Renal pelvis (tissue), 12 donors: ENCODE measurements at places on chromosomes 2 and 18. TPM values are rescaled to one million over a fixed set of nuclear protein-coding genes. Genes with fewer than 3 reads are reported as not detected.

GRCh38 chr2:168167511-168168263 is 79.7 kb downstream of the STK39 start:
- no peak for DNase-seq

- peak; percentile 62 for DNase-seq
These were observed 82.8 kb downstream of the EPB41L3 start for GRCh38 chr18:5461041-5461440.

GRCh38 chr2:22930781-22931180 is 454.2 kb upstream of the KLHL29 start:
- no peak for DNase-seq

- DNase-seq = no peak
These were observed 603.1 kb upstream of the HS6ST1 start for GRCh38 chr2:128921751-128922150.

- DNase-seq = peak; percentile 7
These were observed 62.7 kb upstream of the KIF5C start for GRCh38 chr2:148812306-148812705.

Gene PLEK
- 6.4 TPM for polyA plus RNA-seq

DNA sequence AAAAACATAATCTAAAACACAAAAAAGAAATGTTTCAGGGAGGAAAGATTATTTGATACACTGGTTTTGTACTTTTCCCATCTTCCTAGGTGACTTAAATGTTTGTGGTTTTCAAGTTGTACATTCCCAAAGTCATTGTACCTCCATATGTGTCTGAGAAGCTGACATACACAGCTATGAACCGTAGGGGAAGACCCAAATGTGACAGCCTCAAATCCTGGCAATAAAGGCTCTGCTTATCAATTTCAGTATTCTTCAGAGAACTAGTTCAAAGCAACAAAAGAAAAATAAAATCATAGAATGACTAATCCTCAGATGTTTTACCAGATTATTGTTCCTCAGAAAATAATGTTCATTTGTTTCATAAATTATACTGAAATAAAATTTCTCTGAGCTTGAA is 2.5 kb downstream of the DYNC2LI1 start:
- no peak for DNase-seq

Gene KCNE4
- 10.7 TPM for polyA plus RNA-seq

Gene NGEF
- polyA plus RNA-seq = 2.7 TPM

GRCh38 chr2:25198209-25198525 is 29.8 kb upstream of the POMC start:
- DNase-seq = no peak

- peak; percentile 60 for DNase-seq
These were observed 83.5 kb downstream of the HRH4 start for GRCh38 chr18:24543795-24544498.

Gene AKAIN1
- polyA plus RNA-seq = not detected

- DNase-seq = no peak
These were observed 12.1 kb downstream of the NEURL3 start for GRCh38 chr2:96493072-96493471.

GRCh38 chr2:232353096-232353495 is 25.5 kb upstream of the ALPP start:
- no peak for DNase-seq

Gene EGR4
- not detected for polyA plus RNA-seq

- no peak for DNase-seq
These were observed 58.3 kb upstream of the PNPT1 start for GRCh38 chr2:55751966-55752365.

Gene DOK6
- polyA plus RNA-seq = 15.8 TPM

DNA sequence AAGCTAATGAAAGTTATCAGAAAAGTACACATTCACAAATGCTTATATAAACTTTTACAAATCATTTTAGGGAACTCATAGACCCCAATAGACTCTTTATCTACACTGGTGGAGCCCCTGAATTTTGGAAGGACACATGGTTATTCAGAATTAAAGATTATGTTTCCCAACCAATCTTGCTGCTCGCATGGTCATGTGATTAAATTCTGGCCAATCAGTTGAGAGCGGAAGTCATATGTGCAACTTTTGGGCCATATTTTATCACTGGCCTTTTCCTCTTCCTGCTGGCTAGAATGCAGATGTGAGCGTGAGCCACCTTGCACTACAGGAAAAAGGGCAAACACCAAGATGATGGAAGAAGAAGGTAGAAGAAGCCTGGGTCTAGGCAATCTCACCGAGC is 19.8 kb downstream of the THOC1 start:
- no peak for DNase-seq

DNA sequence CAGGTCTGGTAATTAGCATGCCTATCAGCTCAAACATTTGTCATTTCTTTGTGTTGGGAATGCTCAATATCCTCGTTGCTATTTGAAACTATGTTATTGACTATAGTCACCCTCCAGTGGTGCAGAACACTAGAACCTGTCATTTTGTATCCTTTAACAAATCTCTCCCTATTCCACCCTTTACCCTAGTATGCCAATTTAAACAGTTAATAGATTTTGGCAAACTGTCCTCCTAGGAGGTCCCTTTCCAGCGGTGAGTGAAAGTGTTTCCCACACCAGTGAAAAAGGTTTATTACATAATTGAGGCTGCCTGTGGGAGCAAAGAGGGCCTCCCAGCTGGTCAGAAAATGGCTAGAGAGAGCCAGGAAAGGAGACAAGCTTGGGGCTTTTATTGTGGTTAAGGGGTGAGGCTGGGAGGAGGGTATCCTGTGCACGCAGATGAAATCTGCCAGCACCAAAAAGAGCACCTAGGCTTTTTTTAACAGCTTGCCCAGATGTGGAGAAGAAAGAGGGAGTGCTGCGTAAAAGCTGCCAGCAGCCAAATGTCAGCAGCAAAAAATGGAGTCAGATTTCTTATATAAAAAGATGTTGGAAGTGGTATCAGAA is 1.8 kb upstream of the DRC1 start:
- DNase-seq = no peak

Gene DNAH6
- polyA plus RNA-seq = 0.82 TPM

- DNase-seq = no peak
These were observed 36.9 kb downstream of the TBC1D8 start for GRCh38 chr2:101114268-101114783.

- DNase-seq = no peak
These were observed 29.9 kb upstream of the REG3A start for GRCh38 chr2:79189465-79189864.

Gene ZNF532
- 97.5 TPM for polyA plus RNA-seq

DNA sequence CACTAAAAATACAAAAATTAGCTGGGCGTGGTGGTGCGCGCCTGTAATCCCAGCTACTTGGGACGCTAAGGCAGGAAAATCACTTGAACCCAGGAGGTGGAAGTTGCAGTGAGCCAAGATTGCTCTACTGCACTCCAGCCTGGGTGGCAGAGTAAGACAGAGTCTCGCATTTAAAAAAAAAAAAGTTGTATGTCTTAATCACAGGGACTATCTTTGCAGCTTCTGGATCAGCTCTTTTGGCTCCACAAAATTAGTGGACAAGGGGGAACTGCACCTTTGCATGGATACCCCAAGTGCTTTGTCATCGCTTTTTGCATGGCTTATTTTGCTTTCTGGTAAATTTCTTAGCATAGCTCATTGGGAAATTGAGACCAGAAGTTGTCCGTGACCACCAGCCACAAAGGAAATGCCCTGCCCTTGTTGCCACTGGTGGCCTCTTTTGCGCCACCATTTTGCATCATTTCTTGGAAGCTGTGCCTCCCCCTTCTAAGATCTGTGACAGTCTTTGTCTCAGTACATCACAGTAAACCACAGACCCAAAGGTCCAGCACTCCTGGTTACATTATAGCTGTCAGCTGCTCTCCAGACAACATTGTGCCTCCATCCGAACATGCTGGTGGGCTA is 43.9 kb upstream of the PCBP1 start:
- no peak for DNase-seq

GRCh38 chr2:104865096-104865470 is 11.2 kb downstream of the POU3F3 start:
- DNase-seq = no peak

GRCh38 chr2:68637047-68637446 is 6.3 kb upstream of the PROKR1 start:
- DNase-seq = no peak

DNA sequence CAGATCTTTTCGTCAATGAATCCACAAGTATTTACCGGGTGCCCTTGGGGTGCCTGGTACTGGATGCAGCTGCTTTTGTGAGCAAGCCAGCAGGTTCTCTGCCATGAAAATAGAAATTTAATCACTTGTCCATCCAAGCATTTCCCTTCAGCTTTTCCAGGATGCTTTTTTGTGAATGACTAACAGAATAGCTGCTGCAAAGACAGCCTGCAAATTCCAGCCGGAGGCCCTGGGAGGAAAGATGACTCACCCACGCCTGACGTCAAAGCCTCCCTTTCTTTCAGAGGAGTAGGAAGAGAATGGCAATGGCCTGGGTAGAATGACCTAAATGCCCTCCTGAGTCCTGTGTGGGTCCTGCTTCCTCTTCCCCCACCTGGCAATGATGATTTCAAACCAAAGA is 111.9 kb downstream of the AP1S3 start:
- peak; percentile 87 for DNase-seq

Gene XPO1
- polyA plus RNA-seq = 268 TPM

Gene CDKL4
- 0.56 TPM for polyA plus RNA-seq

- no peak for DNase-seq
These were observed 75.1 kb downstream of the DPP10 start for GRCh38 chr2:114517580-114517979.

DNA sequence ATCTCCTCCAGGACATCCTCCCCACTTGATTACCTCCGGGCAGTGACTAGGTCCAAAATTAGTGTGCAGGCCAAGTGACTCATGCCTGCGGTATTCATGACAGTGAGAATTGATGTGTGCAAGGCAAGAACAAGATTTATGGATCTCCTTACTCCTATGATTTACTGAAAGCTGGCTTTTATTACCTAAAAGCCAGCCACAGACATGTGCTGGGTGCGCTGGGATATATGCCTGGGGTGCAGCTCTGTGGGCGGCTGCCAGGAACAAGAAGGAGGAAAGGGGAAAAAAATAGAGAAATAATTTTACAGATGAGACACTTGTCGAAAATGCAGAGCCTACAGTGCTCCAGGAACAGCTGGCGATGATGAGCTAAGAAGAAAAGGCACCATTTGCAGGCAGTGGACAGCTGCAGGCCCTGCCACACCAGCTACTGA is 359.3 kb downstream of the CMPK2 start:
- DNase-seq = peak; percentile 27

- DNase-seq = no peak
These were observed 48.8 kb upstream of the KCNE4 start for GRCh38 chr2:223003191-223003590.

- DNase-seq = no peak
These were observed 718.7 kb upstream of the GCFC2 start for GRCh38 chr2:76429374-76429773.

DNA sequence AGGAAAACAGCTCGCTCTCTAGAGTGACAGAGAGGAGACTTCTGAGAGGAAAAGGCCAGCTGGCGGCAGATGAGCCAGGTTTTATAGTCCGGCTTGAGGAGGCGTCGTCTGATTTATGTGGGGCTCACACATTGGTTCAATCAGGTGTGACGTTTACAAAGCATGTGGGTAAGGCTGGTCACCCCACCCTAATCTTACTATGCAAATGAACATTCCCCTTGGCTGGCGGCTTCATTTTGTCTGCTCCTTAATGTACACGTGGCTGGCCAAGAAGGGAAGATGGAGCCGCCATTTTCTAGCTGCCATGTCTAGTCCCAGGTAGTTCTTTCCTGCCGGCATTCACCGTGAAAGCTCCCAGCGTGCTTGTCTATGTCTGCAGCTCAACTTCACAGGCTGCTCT is 299.1 kb upstream of the SPRED2 start:
- peak; percentile 28 for DNase-seq

DNA sequence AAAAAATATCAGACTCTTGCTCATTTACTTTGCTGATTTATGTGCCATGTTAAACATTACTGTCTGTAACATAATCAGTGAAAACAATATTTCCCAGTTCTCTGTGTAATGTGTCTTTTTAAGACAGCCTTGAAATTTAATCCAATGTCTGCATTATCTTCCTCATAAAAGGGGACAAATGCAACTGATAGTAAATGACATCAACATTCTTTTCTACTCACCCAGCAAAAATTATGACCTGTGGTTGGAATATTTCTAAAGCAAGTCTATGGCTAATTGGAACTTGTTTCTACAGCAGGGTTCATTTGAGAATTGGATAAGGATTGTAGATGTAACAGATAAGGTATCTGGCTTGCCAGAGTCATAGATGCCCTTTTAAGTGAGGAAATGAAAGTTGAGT is 34.8 kb downstream of the C1D start:
- no peak for DNase-seq

Gene HRH4
- polyA plus RNA-seq = 0.07 TPM

DNA sequence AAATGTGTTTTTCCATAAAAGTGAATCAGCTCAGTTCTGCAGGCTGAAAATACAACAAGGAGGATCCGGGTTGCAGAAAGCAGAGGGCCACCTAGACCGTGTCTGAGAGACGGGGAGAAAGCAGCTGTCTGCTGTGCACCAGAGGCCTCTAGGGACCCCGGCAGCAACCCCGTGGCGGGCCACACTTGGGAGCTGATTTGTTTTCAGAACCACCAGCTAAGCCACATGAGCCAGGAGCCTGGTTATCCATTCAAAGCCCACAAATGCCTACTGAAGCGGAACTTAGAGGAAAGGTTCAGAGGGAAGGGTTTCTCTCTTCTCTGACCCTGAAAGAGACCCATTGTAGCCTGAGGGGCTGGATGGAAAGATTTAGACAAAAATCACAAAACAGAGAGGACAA is 28.4 kb upstream of the ID2 start:
- no peak for DNase-seq

DNA sequence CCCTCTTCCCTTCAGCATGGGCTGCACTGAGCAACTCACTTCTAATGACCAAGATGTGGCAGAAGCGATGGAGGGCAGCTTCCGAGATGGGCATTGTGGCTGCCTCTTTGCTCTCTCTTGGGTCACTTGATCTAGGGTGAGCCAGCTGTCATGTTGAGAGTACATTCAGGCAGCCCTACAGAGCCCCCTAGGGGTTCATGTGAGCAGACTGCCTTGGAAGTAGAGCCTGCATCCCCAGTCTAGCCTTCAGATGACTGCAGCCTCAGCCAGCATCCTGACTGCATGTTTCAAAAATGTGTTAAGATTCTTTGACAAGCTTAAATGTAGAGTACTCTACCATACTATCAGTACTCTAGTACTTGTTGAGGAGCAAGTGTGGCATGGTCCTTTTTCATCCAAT is 143.9 kb downstream of the NCK2 start:
- DNase-seq = no peak

DNA sequence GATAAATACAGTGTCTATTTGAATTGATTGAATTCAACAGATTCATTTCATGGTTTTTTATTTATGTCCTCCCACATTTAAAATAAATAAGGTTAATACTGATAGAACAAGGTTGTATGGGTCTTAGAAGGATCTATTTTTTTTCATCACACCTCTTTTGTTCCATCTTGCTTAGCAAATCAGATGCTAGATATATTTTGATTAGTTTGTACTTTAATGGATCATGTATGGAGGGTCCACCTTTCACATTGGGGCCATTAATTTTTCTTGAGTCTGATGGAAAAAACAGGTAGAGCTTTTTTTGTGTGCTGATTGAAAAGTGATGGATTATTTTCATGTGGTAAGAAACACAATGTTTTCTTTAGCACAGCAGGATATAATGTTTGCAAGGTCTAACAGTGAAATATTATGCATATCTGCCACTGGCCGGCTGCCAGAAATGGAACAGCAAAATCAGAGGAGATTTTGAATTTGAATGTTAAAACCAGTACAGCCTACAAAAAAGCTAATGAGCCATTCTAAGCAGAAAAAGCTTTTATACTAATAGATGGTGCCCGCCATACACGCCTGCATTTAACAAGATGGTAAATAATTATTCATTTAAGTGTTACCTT is 188.1 kb upstream of the ETAA1 start:
- DNase-seq = no peak

Gene RGPD4
- polyA plus RNA-seq = not detected

- DNase-seq = no peak
These were observed at the start of gene PROC for GRCh38 chr2:127418300-127419111. Gene PROC, plus strand, starts transcription at chr2:127418427. Its CDS starts 1,516 bp downstream, at chr2:127419943.

Gene SPP2
- polyA plus RNA-seq = not detected
